Nucleus accumbens (tissue), 56 donors: ENCODE measurements at places on chromosomes 4 and X.

DNA sequence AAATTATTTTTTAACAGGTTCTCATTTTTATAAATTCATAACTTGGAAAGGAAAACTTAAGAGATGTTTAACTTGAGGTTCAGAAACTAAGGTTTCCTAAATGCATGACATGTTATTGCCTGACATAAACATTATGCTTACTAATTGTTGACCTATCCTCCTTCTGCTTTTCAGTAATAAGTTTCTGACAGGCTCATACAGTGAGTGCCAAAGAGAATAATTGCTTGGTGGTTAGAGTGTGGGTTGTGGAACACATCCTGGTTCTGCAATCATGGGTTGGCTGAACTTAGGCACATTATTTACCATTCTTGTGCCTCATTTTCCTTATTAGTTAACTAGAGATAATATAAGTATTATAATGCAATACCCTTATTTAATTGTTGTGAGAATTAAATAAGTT lies 56.5 kb downstream of the BMPR1B start:
- DNase-seq, result no peak

DNA sequence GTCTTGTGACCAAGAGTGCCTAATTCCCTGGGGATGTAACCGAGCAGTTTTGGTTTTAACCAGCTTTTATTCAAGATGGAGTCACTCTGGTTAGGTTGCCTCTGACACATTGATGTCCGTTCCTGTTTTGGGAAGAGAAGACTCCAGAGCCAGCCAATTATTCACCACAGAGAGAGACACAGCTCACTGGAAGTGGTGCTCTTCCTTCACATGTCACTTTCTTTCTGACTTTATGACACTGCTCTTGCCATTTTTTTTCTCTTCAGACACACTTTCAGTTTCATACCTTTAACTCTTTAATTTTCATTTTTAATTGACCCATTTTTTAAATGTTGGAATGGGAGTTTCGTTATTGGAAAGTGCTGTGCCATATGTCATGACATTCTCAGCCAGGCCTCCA lies 418.4 kb upstream of the FSTL5 start:
- DNase-seq, result no peak

- DNase-seq, result no peak
Observed at GRCh38 chr4:27304751-27305150, 444.1 kb downstream of the STIM2 start.

DNA sequence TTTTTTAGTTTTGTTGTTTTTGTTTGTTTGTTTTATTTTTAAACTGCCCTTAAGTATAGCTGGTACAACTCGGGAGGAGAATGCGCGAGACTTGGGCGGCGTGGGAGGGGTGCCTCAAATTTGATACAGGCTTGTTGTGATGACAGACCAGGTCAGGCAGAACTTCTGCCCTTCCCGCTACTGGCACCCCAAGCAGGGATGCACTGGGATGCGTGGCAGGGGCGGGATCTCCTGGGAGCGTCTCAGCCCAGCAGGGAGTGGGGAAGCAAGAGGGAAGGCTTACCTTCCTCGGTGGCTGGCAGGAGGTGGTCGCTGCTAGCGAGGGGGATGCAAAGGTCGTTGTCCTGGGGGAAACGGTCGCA lies 851 bp downstream of the SFRP2 start:
- DNase-seq, result no peak

DNA sequence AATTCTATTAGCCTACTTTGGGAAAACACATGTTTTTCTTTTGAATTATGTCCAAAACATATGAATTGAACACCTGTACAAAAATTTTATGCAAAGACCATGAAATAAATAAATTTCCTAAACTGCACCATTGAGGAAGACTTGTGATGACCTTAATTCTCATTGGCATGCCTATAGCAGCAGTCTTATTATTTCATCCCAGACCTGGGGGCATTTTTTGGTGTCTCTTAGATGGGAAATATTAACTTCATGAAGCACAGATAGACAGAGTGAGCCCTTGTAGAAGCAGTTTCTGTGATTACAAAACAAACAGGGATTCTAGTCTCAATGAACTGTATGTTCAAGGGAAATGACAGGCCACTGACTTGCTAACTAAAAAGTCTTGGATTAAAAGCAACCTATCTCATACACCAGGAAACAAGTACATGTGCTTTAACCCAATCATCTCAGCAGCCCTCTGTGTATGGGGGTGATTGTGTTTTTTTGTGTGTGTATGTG lies 32.0 kb upstream of the HPGD start:
- no peak for DNase-seq
